ENCODE measurements at places on chromosomes 5 and 9.
A peak's percentile ranks its signal among the peaks of the same experiment; 100 is the strongest.

DNA sequence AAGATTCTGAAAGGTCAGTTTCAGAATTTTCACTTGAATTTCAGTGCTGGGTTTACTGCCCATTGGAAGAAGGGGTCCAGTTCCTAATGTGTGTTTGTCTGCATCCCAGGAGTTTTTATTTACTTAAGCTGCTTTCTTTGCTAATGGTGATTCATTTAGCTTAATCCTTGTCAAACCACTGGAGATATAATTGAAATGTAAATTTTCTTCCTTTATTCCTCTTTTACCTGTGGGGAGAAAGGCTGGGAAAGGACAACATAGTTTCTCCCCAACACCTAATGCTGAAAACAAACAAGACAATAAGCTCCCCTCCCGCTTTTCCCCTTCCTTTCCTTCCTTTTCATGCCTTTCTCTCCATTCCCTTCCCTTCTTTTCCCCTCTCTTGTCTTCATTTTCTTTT is 185.8 kb downstream of the KCTD16 start:
- no peak overlapping the region for H3K27ac ChIP-seq
- no peaks in the 10 kb centered on the region for H3K4me1 ChIP-seq
- no peaks in the 10 kb centered on the region for H3K27me3 ChIP-seq
- H3K4me3 ChIP-seq = no peak overlapping the region
- no peaks in the 10 kb centered on the region for H3K36me3 ChIP-seq

GRCh38 chr5:97131921-97132320 is 10.5 kb downstream of the LIX1 start:
- no peak for DNase-seq
- no peak overlapping the region for H3K27ac ChIP-seq
- H3K4me1 ChIP-seq = no peaks in the 10 kb centered on the region
- no peaks in the 10 kb centered on the region for H3K36me3 ChIP-seq

- no peaks in the 10 kb centered on the region for H3K4me1 ChIP-seq
- no peak overlapping the region for H3K4me3 ChIP-seq
- no peak for DNase-seq
- H3K27ac ChIP-seq = no peak overlapping the region
Observed at GRCh38 chr5:158886086-158886485, 213.6 kb downstream of the EBF1 start.

GRCh38 chr5:83787631-83788030 is 67.0 kb upstream of the HAPLN1 start:
- H3K27ac ChIP-seq = no peak overlapping the region
- H3K36me3 ChIP-seq = no peaks in the 10 kb centered on the region
- DNase-seq = no peak

DNA sequence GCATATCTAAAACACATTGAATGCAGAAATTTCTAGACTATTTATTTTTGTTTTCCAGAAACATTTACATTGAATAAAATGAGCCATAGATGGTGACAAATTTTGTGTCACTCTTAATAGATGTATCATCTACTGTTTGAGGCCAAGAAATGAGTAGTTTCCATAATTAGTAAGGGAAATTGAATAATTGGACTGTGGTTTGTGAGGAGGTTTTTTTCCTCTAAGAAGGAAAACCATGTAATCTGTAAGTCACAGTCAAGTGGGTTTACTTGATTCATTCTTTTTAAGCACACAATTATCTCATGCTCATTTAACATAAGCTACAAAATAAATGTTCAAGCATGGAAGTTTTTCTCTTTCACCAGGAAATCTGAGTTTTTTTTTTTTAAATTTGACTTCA is 876.4 kb downstream of the NR2F1-AS1 start:
- H3K27ac ChIP-seq = no peak overlapping the region
- H3K36me3 ChIP-seq = no peaks in the 10 kb centered on the region
- no peaks in the 10 kb centered on the region for H3K4me1 ChIP-seq
- no peak overlapping the region for H3K4me3 ChIP-seq

DNA sequence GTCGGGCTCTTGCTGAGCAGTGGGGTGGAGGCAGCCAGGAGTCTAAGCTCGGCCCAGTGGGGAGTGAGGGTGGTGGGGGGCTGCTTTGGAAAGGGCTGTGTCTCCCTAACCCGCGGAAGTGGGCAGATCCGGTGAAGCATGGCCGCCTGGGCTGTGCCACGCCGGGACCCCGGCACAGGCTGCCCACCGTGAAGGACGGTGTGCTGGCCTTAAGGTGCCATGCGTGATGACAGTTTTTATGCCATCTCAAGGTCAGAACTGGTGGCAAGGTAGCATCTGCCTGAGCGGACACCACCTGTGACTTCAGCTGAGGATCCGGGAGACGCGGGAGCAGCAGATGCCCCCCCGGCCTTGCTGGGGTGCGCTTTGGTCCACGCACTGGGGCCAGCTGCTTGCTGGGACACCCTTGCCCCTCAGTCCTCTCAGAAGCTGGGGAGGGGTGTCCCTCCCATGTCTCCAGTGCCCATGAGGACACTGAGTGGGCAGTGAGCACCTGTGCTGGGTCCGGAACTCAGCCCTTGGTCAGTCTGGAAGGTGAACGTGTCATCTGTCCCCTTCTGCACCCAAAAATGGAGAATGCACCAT is 53.9 kb downstream of the AHRR start:
- H3K36me3 ChIP-seq = no peaks in the 10 kb centered on the region
- H3K27me3 ChIP-seq = no peaks in the 10 kb centered on the region
- DNase-seq = no peak
- peaks cover 27% of the 10 kb centered on the region for H3K4me1 ChIP-seq

DNA sequence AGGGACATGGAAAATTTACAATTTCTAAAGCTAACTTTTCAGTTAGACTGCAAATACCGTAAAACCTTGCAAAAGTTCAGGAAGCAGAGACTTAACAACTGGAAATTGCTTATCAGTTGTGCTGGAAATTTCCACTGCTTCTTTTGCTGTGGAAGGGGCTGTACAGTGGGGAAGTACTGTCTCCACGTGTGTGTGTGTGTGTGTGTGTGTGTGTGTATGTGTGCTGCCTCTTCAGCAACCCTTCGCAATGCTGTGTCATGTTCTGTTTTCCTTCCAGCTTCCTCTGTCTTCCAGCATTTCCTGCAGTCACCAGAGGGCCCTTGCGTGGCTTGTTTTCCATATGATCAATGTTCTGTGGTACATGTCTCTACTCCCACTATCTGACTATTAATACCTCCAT is 87.5 kb upstream of the RANBP3L start:
- no peaks in the 10 kb centered on the region for H3K27me3 ChIP-seq
- no peak overlapping the region for H3K27ac ChIP-seq
- H3K4me3 ChIP-seq = no peak overlapping the region

GRCh38 chr5:159975462-159976019 is 33.4 kb upstream of the TTC1 start:
- H3K4me1 ChIP-seq = no peaks in the 10 kb centered on the region
- peaks cover 29% of the 10 kb centered on the region for H3K27me3 ChIP-seq
- no peak for DNase-seq
- H3K27ac ChIP-seq = no peak overlapping the region
- H3K4me3 ChIP-seq = no peak overlapping the region

DNA sequence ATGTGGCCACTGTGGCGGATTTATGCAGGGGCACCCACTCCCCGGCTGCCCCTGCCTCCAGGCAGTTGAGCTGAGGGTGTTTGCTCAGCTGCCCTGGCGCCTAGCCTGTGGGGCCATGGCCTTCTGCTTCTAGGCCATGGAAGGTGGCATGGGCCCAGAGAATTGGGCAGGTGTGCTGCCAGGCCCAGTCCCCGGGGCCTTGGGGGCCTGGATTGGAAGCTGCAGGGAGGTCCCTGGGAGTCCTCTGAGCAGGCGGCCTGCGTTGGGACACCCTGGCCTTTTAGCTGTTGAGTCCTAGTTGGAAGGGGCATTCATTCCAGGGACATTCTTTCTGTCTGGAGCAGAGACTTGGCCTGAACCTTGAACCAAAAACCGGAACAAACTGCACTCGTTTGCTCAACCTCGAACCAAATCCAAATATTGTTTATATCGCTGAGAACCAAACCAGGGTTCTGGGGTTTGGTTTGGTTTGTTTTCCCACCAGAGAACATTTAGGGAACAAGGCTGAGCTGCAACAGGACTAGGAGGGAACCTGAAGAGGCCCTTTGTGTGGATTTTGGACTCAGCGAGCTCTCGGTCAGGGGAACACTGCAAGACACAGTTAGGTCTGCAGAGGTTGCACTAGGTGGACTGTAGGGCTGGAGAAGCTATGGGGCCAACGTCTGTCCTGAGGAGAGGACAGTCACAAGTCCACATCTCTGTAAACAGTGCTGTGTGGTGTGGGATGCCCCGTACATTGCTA is 116.8 kb downstream of the BOD1 start:
- H3K27me3 ChIP-seq = peaks cover 6% of the 10 kb centered on the region
- no peak for DNase-seq
- no peak overlapping the region for H3K4me3 ChIP-seq
- no peaks in the 10 kb centered on the region for H3K4me1 ChIP-seq
- no peaks in the 10 kb centered on the region for H3K36me3 ChIP-seq
- H3K27ac ChIP-seq = no peak overlapping the region

DNA sequence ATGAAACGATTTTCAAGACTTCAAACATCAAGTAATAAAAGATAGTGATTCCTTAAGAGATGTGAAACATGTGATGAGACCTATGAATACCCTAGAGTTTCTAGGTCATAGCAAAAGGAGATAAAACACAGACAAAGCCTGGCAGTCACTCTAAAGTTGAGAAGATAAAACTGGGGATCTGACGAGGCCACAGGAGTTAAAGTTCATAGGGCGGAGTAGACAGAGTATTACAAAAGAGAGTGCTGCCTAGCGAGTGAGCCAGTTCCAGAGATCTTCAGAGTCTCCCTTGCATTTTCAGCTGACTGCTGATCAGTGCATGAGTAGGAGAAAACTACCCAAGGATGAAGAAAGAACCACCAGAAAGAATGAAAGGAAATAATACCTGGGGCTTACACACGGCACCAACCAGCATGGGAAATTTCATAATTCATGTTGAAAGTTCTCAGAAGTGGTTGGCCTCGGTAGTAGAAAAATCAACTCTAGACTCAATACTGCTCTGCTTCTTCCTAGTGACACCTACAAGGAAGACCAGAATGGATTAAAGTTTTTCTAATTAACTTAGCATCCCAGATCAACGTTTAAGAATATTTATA is 30.4 kb downstream of the FBXO4 start:
- H3K27ac ChIP-seq = no peak overlapping the region
- no peak overlapping the region for H3K4me3 ChIP-seq
- no peaks in the 10 kb centered on the region for H3K27me3 ChIP-seq

GRCh38 chr9:124254261-124254682 is 3.5 kb upstream of the NEK6 start:
- peak; percentile 28 for DNase-seq
- no peak overlapping the region for H3K27ac ChIP-seq
- H3K4me3 ChIP-seq = no peak overlapping the region

GRCh38 chr9:6931913-6932312 is 174.1 kb downstream of the KDM4C start:
- no peak for DNase-seq
- no peaks in the 10 kb centered on the region for H3K27me3 ChIP-seq
- no peak overlapping the region for H3K4me3 ChIP-seq
- H3K4me1 ChIP-seq = peaks cover 6% of the 10 kb centered on the region
- H3K36me3 ChIP-seq = no peaks in the 10 kb centered on the region

- H3K27me3 ChIP-seq = no peaks in the 10 kb centered on the region
- DNase-seq = no peak
- no peaks in the 10 kb centered on the region for H3K36me3 ChIP-seq
- peaks cover 7% of the 10 kb centered on the region for H3K4me1 ChIP-seq
Observed at GRCh38 chr5:33309536-33310345, 131.0 kb upstream of the TARS1 start.

GRCh38 chr5:54383225-54383901 is 72.1 kb upstream of the HSPB3 start:
- H3K4me1 ChIP-seq = peaks cover 12% of the 10 kb centered on the region
- H3K27me3 ChIP-seq = no peaks in the 10 kb centered on the region
- no peaks in the 10 kb centered on the region for H3K36me3 ChIP-seq
- no peak overlapping the region for H3K27ac ChIP-seq

GRCh38 chr9:14203356-14204056 is 110.4 kb downstream of the NFIB start:
- H3K27me3 ChIP-seq = no peaks in the 10 kb centered on the region
- peaks cover 31% of the 10 kb centered on the region for H3K4me1 ChIP-seq
- DNase-seq = no peak
- peak overlapping the region; percentile 10 for H3K4me3 ChIP-seq
- no peaks in the 10 kb centered on the region for H3K36me3 ChIP-seq
- H3K27ac ChIP-seq = peak overlapping the region; percentile 64

DNA sequence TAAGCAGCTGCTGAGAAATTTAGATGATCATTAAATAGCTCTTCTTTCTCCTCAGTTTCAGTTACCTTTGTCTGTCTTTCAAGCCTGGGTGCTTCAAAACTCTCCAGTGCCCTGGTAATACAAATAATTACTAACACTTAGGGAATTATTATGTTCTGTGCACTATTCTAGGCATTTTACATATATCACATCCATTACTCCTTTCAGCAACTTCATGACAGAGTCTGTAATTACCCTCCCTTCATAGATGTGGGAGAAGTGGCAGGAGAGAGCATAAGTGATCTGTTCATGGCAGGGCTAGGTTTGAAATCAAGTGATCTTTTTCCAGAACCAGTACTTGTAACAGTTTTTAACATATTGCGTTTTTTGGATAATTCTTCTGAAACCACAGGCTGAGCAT is 32.0 kb downstream of the MAN2A1 start:
- no peak for DNase-seq
- H3K36me3 ChIP-seq = peaks cover under 1% of the 10 kb centered on the region
- no peaks in the 10 kb centered on the region for H3K4me1 ChIP-seq
- H3K27me3 ChIP-seq = no peaks in the 10 kb centered on the region
- H3K27ac ChIP-seq = no peak overlapping the region

- no peak for DNase-seq
- H3K27ac ChIP-seq = no peak overlapping the region
- no peak overlapping the region for H3K4me3 ChIP-seq
Observed at GRCh38 chr5:31383734-31384133, 148.2 kb downstream of the DROSHA start.

DNA sequence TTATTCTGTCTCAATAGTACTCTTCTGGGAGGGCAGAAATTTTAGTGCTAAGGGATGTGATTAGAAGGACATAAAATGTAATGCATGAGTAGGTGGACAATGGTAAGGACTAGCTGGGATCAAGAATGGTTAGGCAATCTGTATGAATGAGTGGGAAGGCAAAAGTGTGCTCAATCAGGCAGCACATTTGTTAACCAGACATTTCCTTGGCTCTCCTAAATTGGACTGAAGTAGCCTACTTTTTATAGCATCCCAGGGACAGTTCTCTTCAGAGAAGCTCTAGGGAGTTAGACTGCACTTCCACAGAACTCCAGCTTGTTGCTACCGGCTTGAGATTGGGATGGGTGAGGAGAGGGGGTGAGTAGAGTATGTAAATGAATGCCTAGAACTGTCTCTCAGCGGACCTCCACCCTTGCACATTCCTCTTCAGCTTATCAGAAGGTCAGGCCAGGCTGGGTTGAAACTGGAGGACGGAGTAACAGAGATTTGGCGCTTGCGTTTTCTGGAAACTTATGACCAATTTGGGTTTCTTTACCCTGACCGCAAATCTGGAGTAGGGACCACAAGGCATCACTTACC is 19.0 kb upstream of the ARL14EPL start:
- no peaks in the 10 kb centered on the region for H3K4me1 ChIP-seq
- no peaks in the 10 kb centered on the region for H3K36me3 ChIP-seq
- no peaks in the 10 kb centered on the region for H3K27me3 ChIP-seq
- no peak for DNase-seq
- no peak overlapping the region for H3K27ac ChIP-seq
